Activated T-cell treated with anti-CD3 and anti-CD28 coated beads for 1 hour (primary cell): ENCODE measurements at places on chromosomes 2 and 18.

DNA sequence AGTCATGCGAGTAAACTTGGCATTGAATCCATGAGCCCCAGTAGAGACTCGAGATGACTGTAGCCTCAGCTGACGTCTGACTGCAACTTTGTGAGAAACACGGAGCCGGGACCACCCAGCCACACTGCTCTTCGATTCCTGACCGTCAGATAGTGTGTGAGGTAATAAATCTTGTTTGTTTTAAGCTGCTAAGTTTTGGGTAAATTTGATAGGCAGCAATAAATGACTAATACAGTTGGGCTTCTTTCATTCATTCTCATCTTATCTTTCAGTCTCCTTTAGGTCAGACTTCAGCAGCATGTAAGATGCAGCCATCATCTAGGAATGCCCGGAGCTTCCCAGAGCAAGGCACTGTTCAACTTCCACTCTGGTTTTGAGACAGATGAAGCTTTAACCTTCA is 8.0 kb upstream of the KLHL29 start:
- DNase-seq: no peak

DNA sequence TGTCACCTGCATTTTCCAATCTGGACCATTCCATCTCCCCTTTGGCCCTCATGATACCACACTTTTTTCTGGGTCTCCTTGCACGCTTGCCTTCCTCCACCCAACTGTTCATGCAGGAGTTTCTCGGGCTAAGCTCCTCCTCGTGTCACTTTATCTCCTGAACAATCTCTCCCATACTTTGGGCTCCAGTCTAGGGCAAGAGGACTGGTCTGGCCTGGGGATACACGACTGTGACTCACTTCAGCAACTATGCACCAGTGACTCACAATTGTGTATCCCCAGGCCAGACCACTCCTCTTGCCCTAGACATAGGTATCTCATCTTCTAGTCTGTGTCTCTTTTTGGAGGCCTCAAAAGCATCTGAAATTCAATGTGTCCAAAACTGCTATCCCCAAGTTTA is 149.4 kb upstream of the PTPRM start:
- DNase-seq: no peak

DNA sequence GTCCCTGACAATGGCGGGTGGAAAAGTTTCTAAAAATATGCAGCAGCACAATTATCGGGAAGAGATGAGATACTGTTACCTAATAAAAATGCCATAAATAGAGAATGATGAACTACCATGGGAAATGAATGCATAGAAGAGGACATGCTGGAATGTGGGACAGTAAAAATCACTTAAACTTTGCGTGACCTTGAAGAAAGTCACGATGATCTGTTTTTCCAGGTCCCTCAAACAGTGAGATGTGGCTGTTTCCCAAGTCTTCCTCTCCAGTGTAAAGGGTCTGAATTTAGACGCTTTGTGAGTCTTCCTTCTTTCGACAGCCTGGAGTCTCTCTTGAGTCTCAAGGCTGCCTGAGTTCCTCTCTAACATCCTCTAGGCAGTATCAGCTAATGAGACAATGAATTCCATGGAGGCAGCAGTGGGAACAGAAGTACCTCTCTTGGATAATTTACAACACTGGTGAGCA is 1.4 kb downstream of the CLUL1 start:
- DNase-seq: no peak

- DNase-seq: no peak
Measured at GRCh38 chr2:71807581-71808451, 339.8 kb downstream of the CYP26B1 start.

GRCh38 chr2:127648321-127648720 is 2.4 kb downstream of the GPR17 start:
- no peak for DNase-seq

GRCh38 chr18:46378864-46379207 is 274.7 kb downstream of the HAUS1 start:
- no peak for DNase-seq

- no peak for DNase-seq
Measured at GRCh38 chr18:24342347-24342746, 55.3 kb downstream of the OSBPL1A start.

DNA sequence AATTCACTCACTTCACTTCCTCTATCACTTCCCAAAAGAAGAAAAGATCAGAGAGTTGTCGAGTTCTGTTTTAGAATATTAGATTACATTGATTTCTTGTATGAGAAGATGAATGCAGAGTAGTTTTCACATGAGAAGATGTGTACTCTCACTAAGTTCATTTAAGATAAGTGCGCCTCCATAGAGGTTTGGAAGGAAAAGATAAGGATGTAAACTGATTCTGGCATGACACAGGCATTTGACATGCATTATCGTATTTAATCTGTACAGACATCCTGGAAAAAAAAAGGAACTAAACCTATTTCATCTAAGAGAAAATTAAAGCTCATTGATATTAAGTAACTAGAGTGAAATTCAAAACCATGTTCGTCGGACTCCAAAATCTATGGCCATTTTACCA is 152.2 kb upstream of the CRIM1 start:
- no peak for DNase-seq

DNA sequence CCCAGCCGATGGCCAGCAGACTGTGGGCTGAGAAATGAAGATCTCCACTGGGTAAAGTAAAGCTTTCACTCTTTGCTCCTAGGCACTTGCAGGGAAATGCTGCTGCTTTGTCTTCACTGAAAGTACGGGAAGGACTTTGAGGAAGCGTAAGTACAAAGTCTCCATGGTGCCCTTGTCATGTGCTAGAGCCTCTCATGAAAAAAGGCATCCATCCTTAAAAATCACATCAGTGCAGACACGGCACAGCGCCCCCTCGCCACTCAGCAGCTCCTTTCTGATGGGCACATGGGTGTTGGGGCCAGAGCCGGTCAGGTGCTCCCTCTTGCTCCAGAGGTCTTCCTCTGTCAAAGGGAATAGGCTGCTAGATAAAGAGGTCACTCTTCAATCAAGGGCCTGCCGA is 109.0 kb upstream of the STPG4 start:
- DNase-seq: no peak

- DNase-seq: no peak
Measured at GRCh38 chr18:30088238-30089015, 954.1 kb downstream of the DSC3 start.

GRCh38 chr18:74498712-74499627 is 2.8 kb downstream of the CNDP2 start:
- peak; percentile 62 for DNase-seq

GRCh38 chr2:181354626-181355025 is 102.6 kb upstream of the ITGA4 start:
- DNase-seq: no peak

DNA sequence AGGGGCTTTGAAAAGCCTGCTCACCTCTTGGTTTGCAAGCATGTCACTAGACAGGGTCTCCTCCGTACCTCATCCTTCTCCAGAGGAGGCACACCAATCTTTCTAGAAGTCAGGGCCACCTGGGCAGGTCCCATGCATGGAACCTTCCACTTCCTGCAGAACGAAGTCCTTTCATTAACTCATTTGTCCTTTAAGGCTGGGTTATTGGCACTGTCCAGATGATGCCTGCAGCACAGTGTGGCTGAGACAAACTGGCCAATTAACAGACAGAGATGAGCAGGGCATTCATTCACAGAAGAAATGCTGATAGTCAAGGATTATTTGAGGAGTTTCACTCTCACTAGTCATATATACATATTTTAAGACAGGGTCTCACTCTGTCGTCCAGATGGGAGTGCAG is 245.3 kb downstream of the TFCP2L1 start:
- DNase-seq: no peak

DNA sequence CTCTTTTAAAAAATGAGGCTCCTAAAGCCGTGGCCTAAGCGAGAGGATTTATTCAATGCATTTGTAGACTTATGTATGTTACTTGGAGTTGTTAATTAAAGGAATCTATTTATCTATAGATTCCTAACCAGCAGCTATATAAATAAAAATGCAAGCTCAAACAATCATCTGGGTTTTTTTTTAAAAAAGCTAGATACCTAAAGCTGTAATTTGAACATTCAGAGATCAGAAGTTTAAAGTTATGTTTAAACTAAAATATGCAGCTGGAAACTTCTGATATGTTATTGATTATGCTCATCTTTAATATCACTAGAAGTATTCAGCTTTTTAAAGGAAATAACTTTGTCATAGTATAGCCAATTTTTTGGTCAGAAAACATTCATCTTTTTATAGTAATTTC is 1.0 kb downstream of the MEIS1 start:
- no peak for DNase-seq

GRCh38 chr2:158999458-158999857 is 31.0 kb downstream of the TANC1 start:
- no peak for DNase-seq

- peak; percentile 25 for DNase-seq
Measured at GRCh38 chr2:240983361-240983995, 14.9 kb upstream of the SNED1 start.

- no peak for DNase-seq
Measured at GRCh38 chr2:237411092-237411601, 2.8 kb downstream of the COL6A3 start.

- DNase-seq: no peak
Measured at GRCh38 chr18:37424507-37424906, 141.1 kb downstream of the CELF4 start.

DNA sequence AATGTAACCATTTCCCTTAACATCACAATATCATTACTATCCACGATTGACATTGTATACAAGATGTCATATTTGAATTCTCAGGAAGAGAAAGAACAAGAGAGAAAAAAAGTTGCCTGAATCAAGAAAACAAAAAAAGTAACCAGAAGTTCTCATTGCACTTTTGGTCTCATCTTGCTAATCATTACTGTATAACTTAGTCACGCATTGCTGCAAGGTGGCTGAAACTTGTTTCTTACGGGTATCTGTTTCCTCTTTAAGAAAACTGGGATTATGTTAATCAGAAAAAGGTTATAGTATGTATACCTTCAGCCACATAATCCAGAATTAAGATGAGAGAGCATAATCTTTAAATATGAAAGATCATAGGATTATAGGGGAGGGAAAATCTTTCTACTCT is 639.7 kb upstream of the SYT4 start:
- DNase-seq: no peak

- no peak for DNase-seq
Measured at GRCh38 chr18:59907660-59908059, 7.9 kb downstream of the PMAIP1 start.

DNA sequence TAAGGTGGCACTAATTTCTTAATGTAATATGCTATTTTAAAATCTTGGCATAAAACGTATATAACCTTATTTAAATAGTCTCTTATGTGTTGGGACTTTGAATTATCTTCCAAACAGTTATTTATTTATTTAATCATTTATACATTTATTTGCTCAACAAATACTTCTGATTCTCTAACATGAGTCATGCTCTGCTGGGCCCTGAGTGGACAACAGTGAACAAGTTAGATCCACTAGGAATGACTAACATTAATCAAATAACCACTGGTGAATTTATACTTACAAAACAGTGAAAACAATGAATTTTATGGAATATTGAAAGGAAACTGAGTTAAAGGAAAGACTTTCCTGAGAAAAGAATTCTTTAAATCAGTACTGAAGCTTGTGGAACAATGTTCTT is 1257.2 kb upstream of the CHAC2 start:
- no peak for DNase-seq

DNA sequence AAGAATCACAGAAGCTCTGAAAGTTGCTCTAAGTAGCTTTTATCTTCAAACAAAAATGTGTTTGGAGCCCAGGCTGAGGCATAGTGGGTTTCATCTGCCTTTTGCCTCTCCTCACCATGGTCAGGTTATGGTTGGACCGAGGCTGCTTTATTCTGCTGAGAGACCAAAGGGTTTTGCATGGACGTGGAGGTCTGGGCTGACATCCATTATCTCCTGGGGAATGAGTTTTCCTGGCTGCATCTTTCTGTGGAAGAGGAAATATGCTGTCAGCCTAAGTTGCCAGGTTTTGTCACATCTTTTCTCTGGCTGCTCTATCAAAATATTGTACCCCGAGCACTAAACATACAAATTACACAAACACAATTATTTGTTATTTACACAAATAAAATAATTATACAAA is 223.2 kb downstream of the LDLRAD4 start:
- no peak for DNase-seq

DNA sequence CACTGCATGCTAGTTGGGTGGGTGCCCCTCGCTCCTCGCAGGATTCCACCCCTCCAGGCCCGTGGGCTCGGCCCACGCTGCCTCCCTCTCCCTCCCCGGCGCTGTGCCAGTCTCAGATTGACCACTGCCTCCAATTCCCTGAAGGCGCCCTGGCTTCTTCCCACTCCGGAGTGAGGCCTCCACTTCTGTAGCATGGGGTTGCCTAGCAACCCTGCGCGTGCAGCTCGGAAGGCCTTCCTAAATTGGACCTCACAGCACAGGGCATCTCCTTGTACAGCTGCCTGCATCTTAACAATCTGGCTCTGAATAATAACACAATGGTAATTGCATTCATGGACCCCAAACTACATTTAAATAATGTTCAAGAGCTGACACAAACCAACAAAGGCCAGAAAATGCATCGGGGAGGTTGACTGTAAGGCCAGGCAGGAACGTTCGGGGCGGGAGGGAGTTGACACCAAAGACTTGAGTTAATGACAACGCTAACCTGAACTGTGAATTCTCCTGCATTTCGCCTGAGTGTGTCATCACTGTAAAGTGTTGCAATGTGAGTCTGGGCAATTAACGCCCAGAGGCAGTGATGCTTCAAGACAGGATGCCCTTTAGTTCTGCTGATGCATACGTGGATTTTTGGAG is 222.9 kb downstream of the ZBTB7C start:
- no peak for DNase-seq

DNA sequence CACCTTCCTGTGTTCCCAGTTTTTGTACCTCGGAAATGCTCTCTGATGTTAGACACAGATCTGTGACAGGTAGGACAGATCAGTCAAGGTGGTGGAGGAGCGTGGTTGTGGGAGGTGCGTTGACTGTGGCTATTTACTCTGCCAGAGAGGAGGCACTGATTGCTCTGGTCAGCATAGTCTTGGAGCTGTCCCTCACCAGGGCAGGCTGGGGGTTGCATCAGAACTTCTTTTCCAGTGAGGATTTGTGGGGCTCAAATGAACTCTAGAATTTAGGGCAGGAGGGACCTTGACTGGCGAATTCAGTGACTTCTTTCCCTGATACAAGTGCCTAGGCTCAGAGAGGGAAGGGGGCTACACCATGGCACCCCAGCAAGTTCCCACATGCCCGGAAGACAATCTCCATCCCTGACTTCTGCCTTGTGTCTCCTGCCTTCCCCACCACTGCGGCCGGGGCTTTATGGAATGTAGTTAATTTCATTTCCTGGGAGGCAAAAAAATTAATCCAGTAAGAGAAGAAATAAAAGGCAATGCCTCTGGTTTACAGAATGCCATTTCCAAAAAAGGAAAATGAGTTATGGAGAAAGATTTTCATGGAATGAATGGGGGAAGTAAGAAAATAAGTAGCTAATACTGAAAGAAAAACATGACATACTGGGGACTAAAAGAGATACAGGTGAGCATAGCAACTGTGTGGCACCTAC is 26.1 kb downstream of the NIFK start:
- DNase-seq: no peak

- DNase-seq: no peak
Measured at GRCh38 chr2:64760128-64760527, 106.4 kb upstream of the SERTAD2 start.

DNA sequence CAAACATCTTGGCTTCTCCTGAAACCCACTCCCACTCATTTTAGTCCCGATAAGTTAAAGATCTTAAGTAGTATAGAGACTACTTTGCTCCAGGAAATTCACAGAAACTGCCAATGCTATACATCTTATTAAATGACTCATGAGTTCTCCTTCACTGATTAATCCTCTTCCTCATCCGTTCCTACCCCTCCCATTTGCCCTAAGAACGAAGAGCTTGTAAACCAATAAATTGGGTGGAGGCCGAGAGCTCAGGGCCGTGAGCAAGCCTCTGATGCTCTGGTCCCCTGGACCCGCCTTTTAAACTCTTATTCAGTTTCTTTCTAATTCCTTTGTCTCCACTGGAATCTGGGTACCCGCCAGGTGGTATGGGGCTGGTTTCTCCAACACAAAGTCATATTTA is 68.6 kb downstream of the METTL8 start:
- no peak for DNase-seq
